ENCODE measurements at places on chromosomes 13 and 19.

- no peak for DNase-seq
Observed at GRCh38 chr13:112209711-112210110, 142.8 kb downstream of the SOX1 start.

DNA sequence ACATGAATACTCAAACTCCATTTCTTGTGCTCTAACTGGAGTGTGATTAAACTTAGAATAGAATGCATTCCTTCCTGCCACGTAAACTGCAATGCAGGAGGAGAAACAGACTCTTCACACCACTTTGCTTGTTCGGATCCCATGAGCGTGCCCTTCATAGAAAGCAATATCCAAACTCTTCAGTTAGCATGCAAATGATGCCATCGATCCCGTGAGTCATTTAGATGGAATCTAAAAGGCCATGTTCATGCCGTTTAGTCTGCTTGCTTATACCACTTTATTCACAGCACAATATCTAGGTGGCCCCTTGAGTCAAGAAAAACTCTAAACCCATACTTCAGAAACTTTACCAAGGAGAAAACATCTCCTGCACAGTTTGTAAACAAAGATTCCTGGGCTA lies 225.8 kb downstream of the OXGR1 start:
- DNase-seq, result no peak

DNA sequence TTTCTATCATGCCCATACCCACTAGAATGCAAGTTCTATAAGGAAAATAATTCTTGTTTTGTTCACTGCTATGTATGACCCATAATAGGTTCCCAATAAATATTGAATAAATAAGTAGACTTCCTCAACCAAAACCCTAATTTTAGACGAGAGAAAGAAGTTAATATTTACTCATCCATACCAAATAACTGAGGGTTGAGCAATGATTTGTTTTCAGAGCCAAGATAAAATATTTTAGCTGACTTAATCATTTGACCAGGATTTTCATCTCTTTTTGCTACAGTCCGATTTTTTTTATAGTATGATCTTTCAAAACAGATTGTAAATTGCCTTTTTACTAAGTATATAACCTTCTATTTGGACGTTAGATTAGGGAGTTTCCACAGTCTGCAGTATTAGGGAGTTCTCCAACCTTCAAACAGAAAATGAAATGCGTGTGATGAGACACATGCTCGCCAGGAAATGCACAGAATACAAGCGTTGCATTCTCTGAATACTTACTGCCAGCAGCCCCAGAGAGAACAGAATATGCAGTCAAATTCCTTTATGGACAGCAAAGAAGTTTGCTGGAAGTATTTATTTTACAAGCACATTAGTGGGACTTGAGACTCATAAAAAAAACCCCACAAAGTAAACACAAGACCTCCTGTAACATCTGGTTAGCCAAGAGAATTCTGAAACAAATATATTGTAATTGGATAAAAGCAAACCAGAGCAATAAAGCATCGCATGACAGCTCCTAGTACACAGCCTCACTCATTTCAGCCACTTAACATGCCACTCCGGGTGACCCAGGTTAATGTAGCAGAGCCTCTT lies 230.0 kb downstream of the MYO16 start:
- peak; percentile 27 for DNase-seq

GRCh38 chr13:76697288-76697687 lies 188.9 kb downstream of the KCTD12 start:
- DNase-seq, result no peak

GRCh38 chr19:51710163-51710562 lies 13.6 kb downstream of the HAS1 start:
- no peak for DNase-seq

DNA sequence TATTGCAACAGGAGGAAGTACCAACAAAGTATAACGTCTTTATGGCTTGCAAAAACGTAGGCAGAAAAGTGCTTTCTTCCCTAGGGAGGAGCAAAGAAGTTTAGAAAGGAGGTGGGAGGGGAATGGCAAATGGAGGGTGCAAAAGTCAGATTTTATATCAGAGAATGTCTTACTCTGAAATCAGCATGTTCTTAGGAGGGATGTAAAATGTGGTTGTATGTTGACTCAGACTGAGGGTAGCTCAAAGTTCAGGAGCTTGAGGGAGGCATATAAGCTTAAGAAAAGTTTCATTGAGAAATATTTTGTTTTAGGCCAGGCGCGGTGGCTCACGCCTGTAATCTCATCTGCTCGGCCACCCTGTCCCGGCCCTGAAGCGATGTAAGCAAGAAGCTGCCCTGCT lies 1.7 kb downstream of the ZNF90 start:
- no peak for DNase-seq

DNA sequence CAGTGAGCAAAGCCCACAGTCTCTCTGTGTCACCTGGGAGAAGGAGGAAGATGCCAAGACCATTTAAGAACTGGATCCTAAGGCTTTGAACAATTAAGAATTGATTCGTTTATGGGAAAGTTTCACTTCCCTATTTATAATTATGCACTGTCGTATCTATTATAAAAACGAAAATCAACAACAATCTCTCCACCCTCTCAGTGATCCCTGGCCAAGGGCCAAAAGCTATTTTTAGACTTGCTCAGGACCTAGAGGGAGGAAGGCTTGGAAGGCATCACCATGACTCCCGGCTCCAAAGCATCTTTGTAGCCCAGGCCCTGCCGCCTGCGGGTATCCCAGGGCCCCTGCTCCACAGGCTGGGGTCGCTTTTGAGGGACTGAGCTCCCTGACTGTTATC lies 1.3 kb downstream of the RHPN2 start:
- DNase-seq, result no peak

DNA sequence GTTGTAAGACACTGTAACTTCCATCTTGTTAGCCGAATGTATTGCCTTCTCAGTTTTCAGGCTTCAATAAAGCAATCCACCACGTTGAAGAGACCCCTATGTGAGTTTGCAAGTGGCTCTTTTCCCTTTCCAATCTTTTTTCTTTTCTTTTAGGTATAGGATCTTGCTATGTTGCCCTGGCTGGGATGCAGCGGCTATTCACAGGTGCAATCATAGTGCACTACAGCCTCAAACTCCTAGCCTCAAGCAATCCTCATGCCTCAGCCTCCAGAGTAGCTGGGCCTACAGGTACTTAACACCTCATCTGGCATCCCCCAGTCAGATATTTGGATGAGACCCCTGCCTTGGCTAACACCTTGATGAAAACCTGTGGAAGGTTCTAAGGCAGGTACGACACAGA lies 33.5 kb upstream of the FEM1A start:
- no peak for DNase-seq

- no peak for DNase-seq
Observed at GRCh38 chr19:55623561-55623960, 805 bp downstream of the ZNF784 start.

GRCh38 chr19:33175156-33175782 lies 18.9 kb upstream of the LRP3 start:
- DNase-seq, result no peak

- DNase-seq, result peak; percentile 82
Observed at GRCh38 chr13:23673354-23673753, 103.1 kb downstream of the TNFRSF19 start.

- DNase-seq, result no peak
Observed at GRCh38 chr19:4443188-4443587, 14.4 kb downstream of the UBXN6 start.

DNA sequence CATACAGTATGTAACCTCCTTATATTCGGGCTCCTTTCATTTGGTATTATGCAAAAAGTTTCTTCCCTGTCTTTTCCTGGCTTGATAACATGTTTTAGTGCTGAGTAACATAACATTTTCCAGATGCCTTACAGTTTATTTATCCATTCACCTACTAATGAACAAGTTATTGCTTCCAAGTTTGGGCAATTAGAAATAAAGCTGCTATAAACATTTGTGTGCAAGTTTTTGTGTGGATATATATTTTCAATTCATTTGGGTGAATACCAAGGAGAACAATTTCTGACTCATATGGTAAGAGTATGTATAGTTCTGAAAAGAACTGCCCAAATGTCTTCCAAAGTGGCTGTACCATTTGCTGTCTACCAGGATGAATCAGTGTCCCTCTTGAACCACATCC lies 360.9 kb downstream of the PCDH17 start:
- DNase-seq, result no peak

DNA sequence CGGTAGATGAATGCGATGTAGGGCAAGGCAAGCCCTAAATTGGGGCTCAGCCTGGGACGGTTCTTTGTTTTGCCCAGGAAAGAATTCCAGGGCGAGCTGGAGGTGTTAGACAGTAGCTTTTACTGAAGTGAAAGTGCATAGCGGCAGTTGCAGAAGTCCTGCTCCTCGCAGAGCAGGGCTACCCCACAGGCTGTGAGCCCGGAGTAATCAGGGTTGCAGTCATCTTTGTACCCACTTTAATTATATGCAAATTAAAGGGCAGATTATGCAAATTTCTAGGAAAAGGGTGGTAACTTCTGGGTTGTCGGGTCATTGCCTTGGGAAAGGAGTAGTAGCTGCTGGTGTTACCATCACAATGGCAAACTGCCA lies 30.5 kb downstream of the VAV1 start:
- no peak for DNase-seq

GRCh38 chr19:7618348-7618747 lies 11.0 kb downstream of the XAB2 start:
- no peak for DNase-seq

DNA sequence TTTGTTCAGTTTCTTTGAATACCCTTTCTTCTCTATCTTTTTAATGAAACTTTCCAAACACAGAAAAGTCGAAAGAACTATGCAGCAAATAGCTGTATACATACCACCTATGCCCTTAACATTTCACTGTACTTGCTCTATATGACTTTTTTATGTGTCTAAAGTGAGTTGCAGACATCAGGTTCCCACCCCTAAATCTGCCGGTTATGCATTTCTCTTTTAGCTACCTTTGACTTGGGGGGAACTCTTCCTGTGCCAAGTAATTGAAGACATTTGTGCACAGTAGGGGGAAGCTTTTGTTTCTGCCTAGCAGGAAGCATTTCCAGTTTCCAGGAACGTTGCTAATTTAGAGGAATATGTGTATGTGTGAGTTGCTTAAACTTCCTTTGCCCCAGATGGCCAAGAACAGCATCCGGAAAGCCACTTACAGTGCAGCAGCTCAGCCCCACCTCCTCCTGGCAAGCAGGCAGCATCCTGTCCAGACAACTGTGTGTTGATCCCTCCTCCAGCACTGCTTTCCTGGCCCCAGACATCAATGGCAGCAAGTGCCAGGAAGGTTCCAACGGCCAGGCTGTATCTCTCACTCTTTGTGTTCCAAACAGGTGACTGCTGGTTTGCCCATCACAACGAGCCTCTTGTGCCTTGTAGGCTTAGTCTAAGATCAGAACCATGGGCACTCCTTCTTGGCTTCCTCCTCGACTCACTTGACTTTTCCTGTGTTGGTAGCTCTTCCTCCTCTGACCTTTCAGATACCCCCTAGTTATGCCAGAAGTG lies 14.7 kb upstream of the GRAMD1A start:
- no peak for DNase-seq

DNA sequence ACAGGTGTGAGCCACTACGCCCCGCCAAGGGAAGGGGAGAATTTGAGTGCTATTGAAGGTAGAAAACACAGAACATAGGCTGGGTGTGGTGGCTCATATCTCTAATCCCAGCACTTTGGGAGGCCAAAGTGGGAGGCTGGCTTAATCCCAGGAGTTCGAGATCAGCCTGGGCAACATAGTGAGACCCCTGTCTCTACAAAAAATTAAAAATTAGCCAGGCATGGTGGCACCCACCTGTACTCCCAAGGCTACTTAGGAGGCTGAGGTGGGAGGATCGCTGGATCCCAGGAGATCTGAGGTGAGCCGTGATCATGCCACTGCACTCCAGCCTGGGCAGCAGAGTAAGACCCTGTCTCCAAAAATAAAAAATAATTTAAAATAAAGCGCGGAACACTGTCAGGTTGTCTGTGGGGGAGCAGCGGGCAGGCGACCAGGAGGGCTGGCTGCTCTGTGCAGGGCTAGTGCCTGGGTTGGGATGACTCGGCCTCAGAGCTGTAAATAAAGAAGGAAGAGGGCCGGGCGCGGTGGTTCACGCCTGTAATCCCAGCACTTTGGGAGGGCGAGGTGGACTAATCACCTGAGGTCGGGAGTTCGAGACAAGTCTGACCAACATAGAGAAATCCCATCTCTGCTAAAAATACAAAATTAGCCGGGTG lies 41.0 kb downstream of the LTBP4 start:
- no peak for DNase-seq

GRCh38 chr13:94860981-94861407 lies 148.6 kb upstream of the SOX21 start:
- DNase-seq, result no peak

DNA sequence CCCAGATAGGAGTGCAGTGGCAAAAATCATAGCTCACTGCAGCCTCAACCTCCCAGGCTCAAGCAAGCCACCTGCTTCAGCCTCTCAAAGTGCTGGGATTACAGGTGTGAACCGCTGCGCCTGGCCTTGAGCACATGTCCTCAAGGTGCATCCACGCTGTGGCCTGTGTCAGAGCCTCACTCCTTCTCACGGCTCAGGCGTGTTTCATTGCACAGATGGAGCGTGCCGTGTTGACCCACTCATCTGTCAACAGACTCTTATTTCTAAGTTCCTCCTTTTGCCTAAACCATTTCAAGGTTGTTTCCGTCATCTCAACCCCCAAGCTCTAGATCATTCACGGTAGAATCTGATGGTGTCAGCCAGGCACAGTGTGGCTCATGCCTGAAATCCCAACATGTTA lies 28.2 kb downstream of the ATP8B3 start:
- no peak for DNase-seq

DNA sequence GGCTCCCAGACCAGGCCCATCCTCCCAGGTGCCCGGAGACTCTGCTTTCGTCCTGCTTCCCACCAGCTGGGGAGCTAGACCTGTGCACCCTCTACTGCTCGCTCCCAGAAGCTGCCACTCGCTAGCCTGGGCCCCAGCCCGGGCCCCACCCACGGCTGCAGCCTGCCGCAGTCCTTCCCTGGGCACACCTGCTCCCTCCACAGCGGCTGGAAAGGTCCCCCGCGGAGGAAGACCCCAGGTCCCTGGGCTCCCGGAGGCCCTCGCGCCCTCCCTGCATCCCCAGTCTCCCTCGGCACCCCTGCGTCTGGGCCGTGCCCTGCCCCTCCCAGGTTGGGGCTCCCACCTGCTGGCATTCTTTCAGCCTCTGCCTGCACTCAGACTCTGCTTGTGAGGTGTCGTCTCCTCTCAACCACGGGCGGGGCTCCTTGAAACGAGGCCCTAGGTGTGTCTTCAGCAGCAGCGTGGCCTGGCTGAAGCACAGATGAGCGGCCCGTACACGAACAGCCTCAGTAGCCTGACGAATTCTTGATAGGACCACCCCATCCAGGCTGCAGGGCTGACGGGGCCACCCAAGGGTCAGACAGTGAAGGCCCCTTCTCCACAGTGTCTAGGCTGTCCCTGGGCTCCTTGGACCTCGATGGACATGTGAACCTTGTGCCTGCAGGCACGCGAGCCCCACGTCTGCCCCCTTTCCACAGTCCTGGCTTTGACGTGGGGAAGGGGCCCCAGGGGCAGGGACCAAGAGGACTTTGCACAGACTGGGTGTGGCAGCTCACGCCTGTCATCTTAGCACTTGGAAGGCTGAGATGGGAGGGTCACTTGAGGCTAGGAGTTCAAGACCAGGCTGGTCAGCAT lies 27.9 kb downstream of the DOT1L start:
- no peak for DNase-seq
